ENCODE measurements at places on chromosomes 5 and 9.

GRCh38 chr5:148645527-148645926, 8.8 kb downstream of the HTR4 start:
- no peak for DNase-seq

GRCh38 chr5:2269656-2270055, 386.9 kb upstream of the IRX4 start:
- DNase-seq = no peak

DNA sequence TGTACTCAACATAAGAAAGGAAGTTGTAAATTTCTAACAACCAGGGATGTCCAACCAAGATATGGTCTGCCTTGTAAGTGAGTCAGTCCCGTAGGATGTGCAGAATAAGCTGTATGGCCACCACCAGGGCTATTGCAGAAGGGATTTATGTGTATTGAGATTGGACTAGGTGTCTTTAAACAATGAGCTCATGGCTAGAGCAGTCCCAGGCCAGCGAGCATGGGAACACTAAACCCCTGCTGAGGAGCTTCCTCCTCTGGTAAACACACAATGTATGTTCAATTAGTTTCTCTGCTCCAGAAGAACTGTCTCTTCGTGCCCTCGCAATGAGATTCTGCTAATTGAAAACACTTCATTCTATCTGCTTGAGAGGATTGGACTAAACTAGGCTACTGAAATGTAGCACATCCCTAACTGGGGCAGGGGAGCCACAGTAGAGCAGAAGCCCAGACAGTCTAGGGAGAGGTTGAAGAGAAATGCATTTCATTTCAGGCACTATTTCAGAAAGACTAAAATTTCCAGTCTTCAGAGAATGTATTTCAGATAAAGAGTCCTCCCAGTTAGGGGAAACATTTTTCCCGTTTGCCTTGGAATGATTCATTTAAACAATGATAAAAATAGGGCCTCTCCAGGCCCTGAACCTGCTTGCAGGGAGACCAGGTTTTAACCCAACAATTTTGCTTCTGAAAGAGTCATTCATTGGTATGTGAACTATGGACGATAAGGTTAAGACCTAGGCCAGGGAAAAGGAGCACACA, 154.7 kb downstream of the FAM114A2 start:
- peak; percentile 93 for DNase-seq

DNA sequence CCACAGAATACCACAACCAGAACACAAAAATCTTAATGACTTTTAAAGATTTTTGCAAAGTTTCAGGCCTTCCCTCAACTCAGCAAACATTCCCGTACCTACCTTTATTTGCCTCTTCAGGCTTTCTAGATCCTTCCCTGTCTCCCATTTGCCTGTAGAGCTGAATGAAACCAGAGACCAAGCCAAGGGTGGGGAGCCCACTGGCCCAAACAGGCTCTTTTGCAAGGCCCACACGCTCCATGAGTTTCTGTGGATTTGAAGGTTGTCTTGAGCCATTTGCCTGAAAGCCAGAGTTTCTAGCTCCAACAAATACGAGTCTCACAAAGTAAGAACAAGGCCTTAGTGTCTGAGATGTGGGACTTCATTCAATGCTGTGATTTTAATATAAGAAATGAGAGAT, 107.8 kb downstream of the GAS1 start:
- no peak for DNase-seq

DNA sequence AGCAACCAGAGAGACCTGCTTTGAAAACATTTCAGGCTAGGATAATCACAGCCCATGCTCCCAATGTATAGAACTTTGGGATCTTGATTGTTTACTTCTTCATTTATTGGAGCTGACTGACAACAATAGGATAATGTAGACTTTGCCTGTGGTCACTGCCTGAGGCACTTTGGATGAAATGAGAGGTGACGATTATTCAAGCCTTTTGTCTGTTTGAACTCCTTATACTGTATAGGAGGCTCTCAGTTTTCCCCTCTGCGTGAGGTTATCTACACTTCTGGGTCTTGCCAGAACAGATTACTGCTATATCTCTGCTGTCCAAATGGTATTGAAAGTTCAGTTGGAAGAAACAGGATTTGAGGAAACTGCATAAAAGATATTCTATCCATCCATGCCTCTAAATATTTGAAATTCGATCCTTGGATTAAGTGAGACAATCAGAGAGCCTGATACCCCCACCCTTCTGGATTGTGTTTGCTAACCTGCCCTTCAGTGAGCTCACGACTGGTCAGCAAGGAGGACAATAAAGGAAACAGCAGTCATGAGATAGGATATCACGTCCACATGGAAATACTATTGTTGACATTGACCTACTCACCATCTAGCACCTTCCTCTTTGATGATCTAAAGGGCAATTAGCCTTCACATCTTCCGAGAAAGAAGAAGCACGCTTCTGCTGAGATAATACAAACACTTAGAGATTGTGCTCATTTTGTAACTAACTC, 98.1 kb downstream of the DOCK8 start:
- no peak for DNase-seq

- no peak for DNase-seq
Measured at GRCh38 chr5:99928490-99928889, 606.7 kb upstream of the FAM174A start.

DNA sequence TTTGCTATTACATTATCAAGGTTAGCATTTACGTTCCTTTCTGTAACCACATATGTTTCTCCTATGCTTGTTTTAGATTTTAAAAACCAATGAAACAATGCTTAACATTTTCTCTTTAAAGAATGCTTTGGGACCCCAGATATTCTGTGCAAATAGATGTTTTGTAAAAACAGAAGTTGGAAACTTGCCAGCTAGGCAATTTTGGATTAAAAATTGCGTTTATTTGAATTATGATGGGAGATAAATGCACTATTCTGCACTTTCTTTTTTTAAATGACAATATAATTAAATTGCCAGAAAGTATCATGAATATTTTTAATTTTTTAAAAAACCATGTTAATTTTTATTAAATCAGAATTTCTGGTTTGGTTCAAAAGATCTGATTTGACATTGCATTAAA, 81.6 kb downstream of the MACIR start:
- no peak for DNase-seq

- DNase-seq = peak; percentile 72
Measured at GRCh38 chr9:128921881-128922763, 1.3 kb downstream of the PHYHD1 start.

GRCh38 chr9:70398145-70398556, 16.3 kb downstream of the KLF9 start:
- no peak for DNase-seq

DNA sequence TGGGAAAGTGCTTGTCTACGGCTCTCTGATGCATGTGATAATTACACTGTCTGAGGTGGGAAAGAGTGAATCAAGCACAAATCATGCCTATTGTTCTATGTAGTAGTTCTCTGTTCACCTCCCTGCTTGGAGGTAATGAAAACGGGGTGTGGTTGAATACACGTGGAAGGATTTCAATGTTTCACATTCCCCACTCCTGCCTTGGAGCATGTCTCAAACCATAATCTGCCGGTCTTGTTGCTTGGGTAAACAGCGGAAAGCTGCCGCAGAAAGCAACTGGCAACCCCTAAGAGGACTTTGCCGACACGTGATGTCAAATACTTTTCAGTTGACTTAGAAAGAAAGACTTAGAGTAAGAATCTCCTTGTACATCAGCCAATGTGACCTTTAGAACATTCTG, 63.5 kb upstream of the MOCS2 start:
- no peak for DNase-seq

GRCh38 chr5:38835887-38836286, 9.9 kb upstream of the OSMR start:
- peak; percentile 69 for DNase-seq

- no peak for DNase-seq
Measured at GRCh38 chr5:94857111-94857510, 238.6 kb downstream of the SLF1 start.

DNA sequence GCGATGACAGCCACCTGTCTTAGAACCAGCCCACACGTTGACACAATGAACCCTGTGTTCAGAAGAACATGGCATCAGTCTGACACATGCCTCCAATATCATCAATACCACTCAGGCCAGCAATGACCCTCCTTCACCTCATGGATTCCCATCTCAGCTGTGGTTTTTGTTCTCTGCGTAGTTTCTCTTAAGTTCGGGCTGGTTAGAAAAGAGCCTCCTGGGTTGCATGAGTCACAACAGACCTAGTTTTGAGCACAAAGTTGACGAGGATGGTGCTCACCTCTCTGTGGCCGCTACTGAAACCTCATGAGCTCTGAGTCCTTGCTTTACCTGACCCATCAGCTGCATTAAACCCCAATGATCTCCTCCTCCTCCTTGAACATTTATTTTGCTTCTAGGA, 299.9 kb downstream of the SPOCK1 start:
- DNase-seq = no peak

DNA sequence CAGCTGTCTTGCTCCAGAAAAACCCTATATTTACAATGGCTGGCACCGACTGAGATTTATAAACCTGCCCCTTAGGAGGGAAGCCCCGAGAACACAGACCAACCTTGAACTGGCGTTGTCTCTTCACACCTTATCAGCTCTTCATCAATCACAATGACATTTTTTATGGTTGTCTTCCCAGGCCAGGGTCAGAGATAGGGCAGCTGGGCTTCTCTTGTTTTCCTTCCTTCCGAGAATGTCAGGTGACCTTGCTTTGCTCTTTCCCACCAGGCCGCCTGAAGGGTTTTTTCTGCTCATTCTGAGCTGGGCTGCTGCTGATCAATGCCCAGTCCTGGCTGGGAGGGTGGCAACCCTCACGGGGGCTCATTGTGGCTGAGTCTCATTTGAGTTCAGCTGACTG, 619.1 kb downstream of the CCDC171 start:
- no peak for DNase-seq

GRCh38 chr9:91677822-91678436, 254.3 kb upstream of the NFIL3 start:
- DNase-seq = no peak

GRCh38 chr5:134944630-134945029, 23.1 kb upstream of the CATSPER3 start:
- DNase-seq = peak; percentile 32

DNA sequence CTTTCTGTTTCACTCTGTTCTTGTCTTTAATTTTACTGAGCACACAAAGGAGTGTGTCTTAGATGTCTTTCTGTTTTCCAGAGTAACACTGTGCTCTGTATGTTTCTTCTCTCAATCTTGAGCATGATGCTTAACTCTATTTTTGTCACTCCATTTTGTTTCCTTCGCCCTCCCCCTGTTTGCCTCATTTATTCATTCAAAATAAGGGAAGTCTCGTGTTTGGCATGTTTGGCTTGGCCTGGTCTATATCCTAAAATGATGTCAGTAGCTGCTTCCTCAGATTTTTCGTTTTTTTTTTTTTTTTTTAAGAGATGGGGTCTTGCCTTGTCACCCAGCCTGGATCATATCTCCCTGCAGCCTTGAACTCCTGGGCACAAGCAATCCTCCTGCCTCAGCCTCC, 22.0 kb downstream of the ZNF618 start:
- no peak for DNase-seq

GRCh38 chr5:159163701-159164046, 45.7 kb downstream of the RNF145 start:
- DNase-seq = no peak

DNA sequence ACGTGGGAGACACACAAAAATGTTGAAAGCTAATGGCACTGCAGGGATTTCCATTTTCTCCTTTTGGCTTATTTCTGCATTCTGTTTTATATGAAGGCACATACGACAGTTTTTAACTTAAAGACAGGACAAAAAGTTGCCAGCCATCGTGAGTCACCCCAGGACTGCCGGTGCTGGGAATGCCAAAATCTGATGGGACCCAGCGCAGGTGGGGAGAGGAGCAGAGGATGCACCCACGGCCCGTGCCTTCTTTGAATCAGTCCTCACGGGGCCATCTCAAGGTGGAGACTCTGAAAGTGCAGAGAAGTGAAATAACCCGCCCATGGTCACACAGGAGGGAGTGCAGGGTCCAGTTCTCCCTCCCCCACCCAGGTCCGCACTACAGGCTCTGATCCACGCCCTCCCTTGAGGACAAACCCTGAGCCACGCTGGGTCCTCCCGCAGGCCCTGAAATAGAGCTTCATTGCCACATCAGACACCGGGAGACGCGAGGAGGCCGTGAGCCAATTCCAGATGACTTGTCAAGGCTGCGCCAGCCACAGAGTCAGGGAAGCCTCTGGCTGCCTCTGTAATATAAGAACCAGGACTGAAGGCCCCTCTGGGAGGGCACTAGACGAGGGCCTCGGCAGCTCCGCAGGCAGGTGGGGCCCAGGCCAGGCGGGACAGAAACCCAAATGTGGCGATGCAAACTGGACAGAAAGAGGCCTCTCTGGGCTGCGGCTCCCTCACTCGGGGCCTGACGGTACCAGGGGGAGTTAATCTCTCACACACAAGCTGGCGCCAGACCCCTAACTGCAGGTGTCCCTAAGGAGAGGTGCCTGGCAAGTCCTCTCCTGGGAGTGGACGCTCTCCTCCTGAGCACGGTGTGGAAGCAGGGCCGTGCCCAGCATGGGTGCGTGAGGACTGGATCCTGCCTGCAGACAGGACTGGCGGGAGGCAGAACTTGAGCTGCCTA, 22.9 kb downstream of the ADAMTS2 start:
- peak; percentile 44 for DNase-seq

DNA sequence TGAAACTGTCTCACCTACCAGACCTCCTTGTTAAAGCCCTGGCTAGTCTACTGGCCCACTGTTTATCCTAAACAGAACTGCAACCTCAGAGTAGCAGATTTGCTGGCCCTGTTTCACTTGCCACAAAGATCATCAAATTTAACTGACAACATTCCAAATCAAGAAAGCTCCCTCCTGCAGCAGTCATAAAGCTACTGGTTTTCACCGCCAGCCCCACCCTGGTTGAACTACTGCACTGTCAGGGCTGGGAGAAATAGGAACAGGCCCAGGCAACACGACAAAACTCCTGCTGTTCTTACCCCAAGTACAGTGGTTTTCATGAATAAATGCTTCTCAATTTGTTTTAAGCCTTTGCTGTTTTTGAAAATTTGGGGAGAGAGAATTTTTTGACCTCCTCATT, 63.0 kb downstream of the NR6A1 start:
- DNase-seq = no peak

DNA sequence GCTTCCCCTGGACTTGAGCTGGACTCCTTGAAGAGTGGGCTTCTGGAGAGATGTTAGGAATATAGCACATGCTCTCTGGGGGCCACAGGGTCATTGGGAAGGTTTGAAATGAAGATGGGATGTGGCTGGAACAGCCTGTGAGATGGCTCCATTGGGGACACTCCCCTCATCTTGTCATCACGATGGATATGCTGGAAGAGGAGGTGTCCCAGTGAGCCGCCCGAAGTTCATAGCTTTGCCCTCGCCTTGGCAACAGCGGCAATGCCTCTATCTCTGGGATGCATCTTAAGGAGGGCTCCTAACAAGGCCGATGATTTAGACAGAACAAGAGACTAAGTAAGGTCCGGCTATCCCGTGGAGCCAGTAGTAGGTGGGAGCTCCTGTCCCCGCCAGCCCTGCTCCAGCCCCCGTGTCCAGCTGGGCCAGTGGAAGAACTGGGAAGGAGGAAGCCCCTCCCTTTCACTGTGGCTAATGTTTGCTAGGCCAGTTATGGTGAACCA, 23.9 kb downstream of the AMBP start:
- DNase-seq = no peak

DNA sequence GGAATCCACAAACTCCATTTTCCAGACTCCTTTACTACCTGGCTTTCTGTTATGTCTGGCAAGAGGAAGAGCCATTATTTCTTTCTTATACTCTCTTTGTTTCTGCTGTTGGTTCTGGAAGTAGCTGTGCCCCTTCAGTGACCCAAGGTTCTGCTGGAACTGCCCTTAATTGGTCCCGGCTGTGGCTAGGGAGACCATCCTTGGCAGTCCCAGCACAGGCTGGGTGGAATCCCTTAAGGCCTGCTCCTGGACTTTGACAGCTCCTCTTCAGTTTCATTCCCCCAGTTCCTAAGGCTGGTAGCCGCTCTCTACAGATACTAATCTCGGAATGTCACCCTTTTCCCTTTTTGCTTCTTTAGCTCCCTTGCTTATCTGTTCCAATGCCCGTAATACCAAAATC, 81.9 kb upstream of the GLIS3 start:
- DNase-seq = no peak

All from fibroblast of skin of right quadriceps (primary cell).